Vein endothelial cell (primary cell): ENCODE measurements at places on chromosomes 3 and 15. TPM values are rescaled to one million over a fixed set of nuclear protein-coding genes. Genes with fewer than 3 reads are reported as not detected.

SEMA6D gene
- total RNA-seq, result 2.0 and 8.7 TPM in 2 replicates

HTD2 gene
- 8.9 and 9.1 TPM in 2 replicates for total RNA-seq

UACA gene
- total RNA-seq, result 119 and 175 TPM in 2 replicates

PIF1 gene
- total RNA-seq, result 8.5 and 8.8 TPM in 2 replicates

KBTBD13 gene
- total RNA-seq, result not detected in 2 replicates

ANKUB1 gene
- not detected in 2 replicates for total RNA-seq

GASK1A gene
- 0.10 TPM in 1 of 2 replicates, not detected in the other for total RNA-seq

CXCR6 gene
- total RNA-seq, result not detected in 2 replicates

GPD1L gene
- total RNA-seq, result 9.5 and 11.3 TPM in 2 replicates

PLSCR2 gene
- not detected in 2 replicates for total RNA-seq

EIF5A2 gene
- 7.2 and 7.5 TPM in 2 replicates for total RNA-seq

FOXL2NB gene
- 0.33 TPM in 1 of 2 replicates, not detected in the other for total RNA-seq

ACAD11 gene
- 18.5 and 18.9 TPM in 2 replicates for total RNA-seq

LRRC49 gene
- 4.9 and 6.8 TPM in 2 replicates for total RNA-seq

NOX5 gene
- total RNA-seq, result 0.33 TPM in 1 of 2 replicates, not detected in the other

AADAC gene
- 0.33 and 0.86 TPM in 2 replicates for total RNA-seq

GOLGA6L7 gene
- not detected in 2 replicates for total RNA-seq

LSMEM2 gene
- total RNA-seq, result not detected in 2 replicates

TLR9 gene
- under 0.01 TPM in 1 of 2 replicates, not detected in the other for total RNA-seq

SYNPR gene
- total RNA-seq, result not detected in 2 replicates
